ENCODE measurements at places on chromosomes 1 and 21.

- no peak for DNase-seq
These were observed at the start of gene SLC2A5 for GRCh38 chr1:9069326-9070100. SLC2A5 (minus strand) TSS chr1:9069635; CDS start chr1:9069536, 99 bp downstream.

DNA sequence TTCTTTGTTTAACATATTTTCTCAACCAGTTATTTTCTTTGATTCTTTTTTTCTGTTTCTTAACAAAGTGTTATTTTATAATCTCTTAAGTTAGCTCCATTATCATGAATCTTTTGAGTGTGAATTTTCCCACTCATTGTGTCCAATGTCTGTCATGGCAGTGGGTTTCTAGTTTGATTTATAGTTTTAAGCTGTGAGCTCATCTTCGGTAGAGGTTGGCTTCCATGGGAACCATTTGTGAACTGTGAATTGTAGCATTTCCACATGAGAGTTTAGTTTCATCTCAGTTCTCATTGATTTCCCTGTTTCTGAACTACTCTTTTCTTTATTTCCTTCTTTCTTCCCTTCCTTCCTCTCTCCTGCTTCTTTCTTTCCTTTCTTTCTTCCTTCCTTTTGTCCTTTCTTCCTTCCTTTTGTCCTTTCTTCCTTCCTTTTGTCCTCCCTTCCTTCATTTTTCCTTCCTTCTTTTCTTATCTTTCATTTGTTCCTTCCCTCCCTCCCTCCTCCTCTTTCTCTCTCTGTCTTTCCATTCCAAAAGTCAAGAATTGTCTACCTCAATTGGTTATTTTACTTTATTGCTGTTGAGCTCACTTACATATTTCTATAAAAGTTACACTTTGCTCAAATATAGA, 3.0 kb upstream of the CRB1 start:
- no peak for DNase-seq

DNA sequence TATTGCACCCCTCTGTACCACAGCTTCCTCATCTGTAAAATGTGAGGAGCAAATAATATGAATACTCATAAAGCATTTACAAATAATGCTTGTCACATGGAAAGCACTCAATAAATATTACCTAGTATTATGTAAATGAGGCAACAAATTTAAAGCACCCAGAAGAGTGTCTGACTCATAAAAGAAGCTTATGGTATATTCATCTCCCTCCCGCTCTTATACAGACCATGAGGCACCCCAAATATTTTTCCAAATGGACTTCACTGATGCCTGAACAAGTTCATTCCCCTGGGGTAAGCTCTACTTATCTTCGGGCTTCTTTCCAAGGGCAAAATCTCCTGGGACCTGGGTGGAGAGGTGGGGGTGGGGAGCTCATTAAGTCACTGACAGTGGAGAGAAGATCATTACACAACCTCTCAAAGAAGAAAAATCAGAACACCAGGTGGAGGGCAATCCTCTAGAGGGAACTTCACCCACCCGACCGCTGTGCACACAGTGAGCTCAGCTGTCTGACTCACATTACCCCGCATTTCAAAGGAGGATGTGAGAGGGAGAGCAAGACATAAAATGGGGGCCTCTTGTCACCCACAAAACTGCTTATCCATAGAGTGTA, 166.2 kb downstream of the ASTN1 start:
- DNase-seq = no peak

- no peak for DNase-seq
These were observed 15.6 kb downstream of the SMG7 start for GRCh38 chr1:183487674-183488442.

Measured in immature natural killer cell (primary cell).